ENCODE measurements at places on chromosomes 11 and 22. TPM values are rescaled to one million over a fixed set of nuclear protein-coding genes. Genes with fewer than 3 reads are reported as not detected.

GRCh38 chr11:5251746-5252145 is 2.1 kb upstream of the HBG1 start:
- DNase-seq: no peak

DNA sequence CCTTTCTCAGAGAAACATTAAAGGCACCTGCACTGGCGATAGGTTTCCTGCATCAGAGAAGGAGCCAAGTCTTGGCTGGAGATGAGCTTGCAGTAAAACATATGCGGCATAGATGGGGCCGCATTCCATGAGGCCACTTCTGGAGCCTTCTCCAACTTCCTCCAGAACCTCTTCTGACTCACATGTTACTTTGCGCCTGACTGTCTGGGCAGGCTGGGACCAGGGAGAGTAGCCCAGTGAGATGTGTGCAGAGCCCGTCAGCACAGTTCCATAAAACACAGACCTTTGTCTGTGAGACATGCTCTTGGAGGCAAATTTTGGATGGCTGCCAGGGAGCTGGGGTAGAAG is 55.4 kb upstream of the BID start:
- DNase-seq: no peak

GRCh38 chr22:39238966-39239505 is 5.7 kb downstream of the PDGFB start:
- DNase-seq: no peak

GRCh38 chr11:62883673-62884072 is 3.0 kb downstream of the SLC3A2 start:
- no peak for DNase-seq

DNA sequence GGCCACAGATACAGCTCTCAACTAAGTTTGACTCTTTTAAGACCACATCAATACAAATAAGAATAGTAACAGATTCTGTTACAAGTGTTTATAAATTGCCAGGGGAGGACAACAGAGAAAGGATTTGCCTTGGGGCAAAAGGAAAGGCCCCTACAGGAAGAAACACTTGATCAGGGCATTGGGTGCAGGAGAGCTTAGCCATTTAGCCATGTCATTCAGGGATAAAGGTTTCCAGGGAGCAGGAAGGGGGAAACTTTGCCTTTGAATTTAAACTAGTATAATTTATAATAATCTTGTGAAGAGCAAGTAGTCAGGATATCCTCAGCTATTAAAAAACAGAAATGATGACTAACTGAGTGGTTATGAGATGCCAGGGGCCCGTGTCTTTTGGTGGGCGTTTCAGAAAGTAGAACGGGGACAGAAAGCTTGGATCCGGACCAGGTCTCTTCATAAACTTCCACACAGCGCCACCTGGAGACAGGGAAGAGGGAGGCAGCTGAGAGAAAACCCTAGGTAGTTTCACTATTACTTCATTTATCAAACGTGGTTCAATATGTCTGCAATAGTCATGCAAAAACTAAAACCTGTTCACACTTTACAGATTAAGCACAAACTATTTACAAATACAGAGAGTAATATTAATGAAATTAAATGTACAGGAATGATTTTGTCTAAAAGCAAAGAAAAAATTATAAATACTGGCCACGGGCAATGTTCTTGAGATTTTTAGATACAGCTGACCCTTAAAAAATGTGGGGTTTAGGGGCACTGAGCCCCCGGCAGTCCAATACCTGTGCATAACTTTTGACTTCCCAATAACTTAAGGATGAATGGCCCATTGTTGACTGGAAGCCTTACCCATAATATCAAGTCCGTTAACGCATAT is 11.0 kb upstream of the SLC5A4 start:
- peak; percentile 73 for DNase-seq

- no peak for DNase-seq
Measured at GRCh38 chr11:70630816-70631623, 232.7 kb downstream of the CTTN start.

- DNase-seq: no peak
Measured at GRCh38 chr22:49366437-49366836, 461.2 kb downstream of the BRD1 start.

Gene ALDH3B1
- 17.9 TPM for total RNA-seq

Gene MAPK8IP1
- 6.1 TPM for total RNA-seq

Gene TTC12
- total RNA-seq: 8.4 TPM

Gene RIMBP3B
- total RNA-seq: not detected

Gene C11orf42
- total RNA-seq: not detected
